ENCODE measurements at places on chromosomes 2 and 18.

- no peak for DNase-seq
These were observed 146.0 kb downstream of the FAM210A start for GRCh38 chr18:13580351-13580750.

DNA sequence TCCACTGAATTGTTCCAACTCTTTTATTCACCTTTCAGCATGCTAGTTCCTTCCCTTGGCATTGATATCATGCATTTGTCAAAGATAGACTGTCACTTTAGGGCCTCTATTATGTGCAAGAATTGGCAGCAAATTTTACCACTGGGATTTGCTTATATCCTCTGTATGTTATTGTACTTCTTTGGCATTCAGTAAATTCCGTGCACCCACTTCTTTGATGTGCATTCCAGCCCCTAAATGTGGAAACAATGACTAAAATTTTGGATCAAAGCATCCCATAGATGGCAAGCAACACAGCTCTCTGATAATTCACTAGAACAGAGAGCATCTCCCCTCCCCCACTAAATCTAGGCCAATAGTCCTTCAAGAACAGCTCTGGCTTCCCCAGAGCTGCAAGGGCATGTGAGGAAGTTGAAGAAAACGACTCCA is 399.0 kb upstream of the HNRNPA3 start:
- DNase-seq: no peak

DNA sequence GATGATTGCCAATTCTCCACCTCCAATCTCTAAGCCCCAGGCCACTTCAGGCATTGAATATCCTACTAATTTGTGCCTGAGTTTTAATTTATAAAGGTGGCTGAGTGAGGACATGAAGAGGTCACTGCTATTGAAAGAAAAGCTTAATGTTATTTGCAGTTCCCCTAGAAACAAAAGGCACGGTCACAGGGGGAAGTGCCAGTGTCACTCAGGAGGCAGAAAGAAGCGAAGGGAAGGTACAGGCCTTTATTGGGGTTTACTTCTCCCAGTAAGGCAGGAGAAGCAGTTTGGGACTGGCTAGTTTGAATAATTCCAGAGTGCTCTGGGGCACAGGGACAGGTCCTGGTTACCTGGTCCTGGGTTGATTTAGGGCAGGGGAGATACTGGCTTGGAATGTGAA is 1.7 kb upstream of the ABHD1 start:
- no peak for DNase-seq

GRCh38 chr2:196290136-196290535 is 118.8 kb upstream of the STK17B start:
- DNase-seq: no peak

DNA sequence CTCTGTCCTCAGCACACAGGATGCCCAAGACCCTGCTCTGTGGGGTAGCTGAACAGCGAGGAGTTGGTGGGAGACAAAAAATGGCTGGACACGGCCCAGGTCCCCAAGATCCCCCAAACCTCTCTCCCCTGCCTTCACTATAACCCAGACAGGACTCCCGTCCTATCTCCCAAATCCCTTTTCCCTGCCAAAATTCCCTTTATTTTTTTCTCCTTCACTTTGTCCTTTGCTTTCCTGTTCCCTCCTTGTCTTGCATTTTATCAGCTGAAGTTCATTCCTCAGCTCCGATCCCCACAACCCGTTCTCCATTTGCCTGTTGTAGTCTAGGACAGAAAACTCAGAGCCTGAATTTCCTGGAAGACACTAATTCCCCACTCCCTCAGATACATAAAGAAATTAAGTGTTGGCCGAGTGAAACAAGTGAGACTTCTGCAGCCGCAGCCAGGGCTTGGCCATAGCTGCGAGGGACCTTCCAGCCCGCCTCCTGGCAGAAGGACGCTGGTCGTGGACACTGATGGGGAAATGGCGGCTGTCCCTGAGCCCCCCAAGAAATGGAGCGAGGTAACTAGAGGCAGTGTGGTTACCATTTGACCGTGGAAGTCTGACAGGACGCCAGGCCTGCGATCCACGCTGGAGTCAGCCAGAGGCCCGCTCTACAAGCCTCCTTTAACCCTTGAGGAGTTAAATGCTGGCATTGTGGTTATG is 173.6 kb downstream of the BCL2 start:
- no peak for DNase-seq

GRCh38 chr18:29241199-29241598 is 1064.3 kb upstream of the CDH2 start:
- no peak for DNase-seq

DNA sequence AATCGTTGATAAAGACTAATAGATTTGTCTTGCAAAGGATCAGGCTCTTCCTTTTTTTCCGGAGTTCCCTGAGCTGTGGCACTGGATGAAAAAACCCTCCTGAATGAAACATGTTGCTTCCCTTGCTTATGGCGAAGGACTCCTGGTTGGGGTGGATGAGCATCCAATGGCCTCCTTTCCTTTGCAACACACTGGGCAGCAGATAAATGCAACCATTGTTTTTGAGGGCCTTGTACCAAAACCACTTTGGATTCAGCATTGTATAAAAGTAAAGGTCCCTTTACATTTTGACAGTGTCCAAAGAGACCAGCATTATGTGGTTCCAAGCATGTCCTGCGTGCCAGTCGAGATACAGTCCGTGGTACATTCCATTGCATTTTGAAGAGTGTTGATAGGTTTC is 44.7 kb downstream of the FAM210A start:
- no peak for DNase-seq

- no peak for DNase-seq
These were observed 167.3 kb downstream of the MAIP1 start for GRCh38 chr2:200122683-200123082.

GRCh38 chr18:63216516-63217311 is 102.9 kb downstream of the BCL2 start:
- no peak for DNase-seq

DNA sequence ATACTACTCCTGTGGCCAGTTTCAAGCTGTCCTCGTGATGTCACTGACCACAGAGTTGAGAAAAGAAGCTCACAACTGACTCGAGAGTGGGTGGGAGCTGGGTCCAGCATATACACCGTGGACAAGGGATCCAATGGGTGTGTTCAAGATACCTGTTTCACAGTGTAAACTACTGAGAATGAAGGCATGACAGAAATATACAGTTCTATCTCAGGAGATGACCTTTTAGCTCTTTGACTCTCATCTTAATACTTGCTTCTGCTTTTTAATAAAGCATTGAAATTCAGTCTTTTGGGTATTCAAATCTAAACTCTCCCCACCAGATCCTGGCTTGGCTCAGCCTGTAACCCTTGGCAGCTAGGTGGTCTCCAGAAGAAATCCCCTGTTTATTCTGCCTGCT is 130.1 kb downstream of the MAP2 start:
- DNase-seq: no peak

DNA sequence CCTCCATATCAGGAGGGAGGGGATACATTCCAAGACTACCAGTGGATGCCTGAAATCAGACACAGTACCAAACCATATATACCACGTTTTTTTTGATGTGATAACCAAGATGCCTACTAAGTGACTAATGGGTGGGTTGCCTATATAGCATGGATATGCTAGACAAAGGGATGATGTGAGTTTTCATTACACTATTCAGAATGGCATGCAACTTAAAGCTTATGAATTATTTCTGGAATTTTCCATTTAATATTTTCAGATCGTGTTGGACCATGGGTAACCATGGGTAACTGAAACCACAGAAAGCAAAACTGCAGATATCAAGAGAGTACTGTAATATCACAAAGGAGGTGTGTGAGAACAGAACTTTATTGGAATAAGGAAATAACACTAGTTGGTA is 39.6 kb upstream of the CRACDL start:
- no peak for DNase-seq

- no peak for DNase-seq
These were observed 23.8 kb downstream of the ADRA2B start for GRCh38 chr2:96092573-96092877.

DNA sequence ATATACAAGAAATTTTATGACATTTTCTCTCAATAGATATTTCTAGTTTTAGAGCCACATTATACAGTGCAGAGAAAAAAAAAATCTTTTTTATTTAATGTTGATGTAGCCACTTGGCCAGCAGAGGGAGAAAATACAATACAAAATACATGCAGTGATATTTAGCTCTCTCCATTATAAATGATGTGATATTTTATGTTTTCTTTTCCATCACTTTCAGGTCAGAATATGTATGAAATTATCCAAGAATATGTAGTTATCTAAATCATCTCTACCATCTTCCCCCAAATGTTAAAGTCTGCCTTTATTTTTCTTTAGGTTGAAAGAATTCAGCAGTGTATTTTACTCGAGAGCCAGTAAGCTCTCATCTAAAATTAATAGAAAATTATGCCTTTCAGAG is 533.6 kb upstream of the FSHR start:
- DNase-seq: no peak

DNA sequence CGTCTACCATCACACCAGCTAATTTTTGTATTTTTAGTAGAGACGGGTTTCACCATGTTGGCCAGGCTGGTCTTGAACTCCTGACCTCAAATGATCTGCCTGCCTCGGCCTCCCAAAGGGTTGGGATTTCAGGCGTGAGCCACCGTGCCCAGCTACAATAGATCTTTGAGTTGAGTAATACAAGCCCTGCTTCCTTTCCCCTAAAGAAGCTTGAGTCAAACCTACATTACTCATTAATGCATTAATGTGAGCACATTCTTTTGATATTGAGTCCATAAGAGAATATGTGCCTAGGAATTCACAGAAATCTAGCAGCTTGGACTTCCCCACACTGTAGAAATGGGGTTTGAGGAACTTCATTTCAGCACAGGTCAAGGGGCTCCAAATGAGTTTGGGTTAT is 39.6 kb downstream of the PSMG2 start:
- DNase-seq: no peak

DNA sequence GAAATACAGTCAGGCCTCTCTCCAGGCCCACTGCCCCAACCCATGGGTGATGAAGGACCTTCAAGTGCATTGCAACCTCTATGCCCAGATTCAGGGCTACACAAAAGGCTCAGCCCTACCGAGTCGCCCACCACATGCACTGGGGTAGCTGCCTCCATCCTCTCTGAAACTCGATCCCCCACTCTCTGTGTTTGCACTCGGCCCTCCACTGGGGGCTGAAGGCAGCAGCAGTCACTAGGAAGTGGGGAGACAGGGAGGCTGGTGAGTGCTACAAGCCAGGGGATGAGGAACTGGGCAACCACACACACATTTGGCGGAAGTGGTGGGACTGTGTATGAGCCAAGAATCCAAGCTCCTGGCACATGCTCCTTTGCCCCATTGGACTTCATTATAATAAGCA is 94.6 kb downstream of the CERS6 start:
- DNase-seq: no peak

DNA sequence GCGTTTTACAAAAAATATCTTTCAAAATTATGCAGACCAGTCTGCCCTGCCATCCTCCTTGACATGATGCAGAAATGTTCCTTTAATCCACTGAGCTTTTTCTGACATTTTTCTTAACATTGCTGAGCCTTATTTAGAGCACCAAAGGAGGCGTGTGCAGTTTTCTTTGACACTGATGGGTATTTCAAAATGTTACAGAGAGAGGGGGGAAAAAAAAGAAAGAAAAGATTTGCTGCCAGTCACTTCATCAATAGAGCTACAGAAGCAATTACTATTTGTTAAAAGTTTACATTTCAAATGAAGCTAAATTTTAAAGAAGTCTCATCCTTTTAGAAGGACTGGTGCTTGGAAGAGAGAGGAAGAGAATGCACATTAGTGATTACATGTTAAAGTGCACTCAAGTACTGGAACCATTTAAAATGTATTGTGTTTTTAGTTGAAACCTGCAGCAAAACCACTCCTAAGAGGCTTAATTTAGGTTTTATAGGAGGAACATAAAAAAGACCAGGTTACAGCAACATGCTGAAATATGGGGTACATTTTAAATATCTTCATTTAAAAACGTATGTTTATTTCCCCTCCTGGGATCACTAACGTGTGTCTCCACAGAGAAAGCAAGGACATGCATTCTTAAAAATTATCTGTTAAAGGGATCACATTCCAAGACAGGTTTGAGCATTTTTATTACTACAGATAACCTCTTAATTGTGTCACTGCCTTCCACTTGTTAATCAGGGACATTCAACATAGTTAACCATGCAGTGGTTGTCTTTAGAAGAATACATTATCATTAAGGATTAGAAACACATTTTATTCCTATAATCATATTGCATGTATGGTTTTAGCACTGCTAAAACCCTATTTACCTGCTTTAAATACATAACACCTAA is 258.4 kb downstream of the MEIS1 start:
- no peak for DNase-seq

- DNase-seq: peak; percentile 81
These were observed 8.0 kb downstream of the IRS1 start for GRCh38 chr2:226791487-226792081.

GRCh38 chr2:180520921-180521581 is 459.4 kb upstream of the UBE2E3 start:
- DNase-seq: no peak

GRCh38 chr2:107062173-107062572 is 176.2 kb upstream of the ST6GAL2 start:
- no peak for DNase-seq

DNA sequence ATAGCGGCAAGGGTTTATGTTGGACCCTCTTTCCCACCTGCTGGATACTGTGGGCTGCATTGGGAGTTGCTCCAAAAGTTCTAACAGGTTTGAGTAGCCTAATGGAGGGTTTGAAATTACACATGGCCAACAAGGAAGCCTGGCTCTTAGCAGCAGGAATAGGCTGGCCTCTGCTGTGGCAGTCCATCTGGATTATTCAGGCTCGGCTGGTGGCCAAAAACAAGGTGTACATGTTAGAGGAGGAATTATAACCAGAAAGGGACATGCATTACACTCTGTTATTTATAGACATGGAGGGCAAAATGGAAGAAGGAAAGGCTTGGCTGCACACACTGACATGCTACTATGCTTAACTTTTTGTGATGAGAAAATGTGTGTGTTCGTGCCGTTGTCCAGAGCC is 61.1 kb upstream of the NRXN1 start:
- no peak for DNase-seq

GRCh38 chr2:55616551-55617174 is 759 bp downstream of the PPP4R3B start:
- DNase-seq: no peak

DNA sequence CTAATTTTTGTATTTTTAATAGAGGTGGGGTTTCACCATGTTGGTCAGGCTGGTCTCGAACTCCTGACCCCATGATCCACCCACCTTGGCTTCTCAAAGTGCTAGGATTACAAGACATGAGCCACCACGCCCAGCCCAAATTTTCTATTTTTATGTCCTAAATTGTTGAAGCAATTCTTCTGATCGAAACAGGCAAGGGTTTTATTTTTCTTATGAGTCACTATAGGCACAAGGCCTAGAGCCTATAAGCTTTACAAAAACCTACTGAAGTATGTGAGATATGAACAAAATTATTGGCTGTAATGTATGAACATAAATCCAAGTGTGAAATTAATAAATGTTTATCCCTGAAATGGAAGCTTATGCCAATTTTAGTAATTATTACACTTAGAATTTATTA is 464.2 kb upstream of the NRP2 start:
- no peak for DNase-seq

GRCh38 chr2:63066838-63067237 is 16.2 kb downstream of the OTX1 start:
- DNase-seq: no peak

DNA sequence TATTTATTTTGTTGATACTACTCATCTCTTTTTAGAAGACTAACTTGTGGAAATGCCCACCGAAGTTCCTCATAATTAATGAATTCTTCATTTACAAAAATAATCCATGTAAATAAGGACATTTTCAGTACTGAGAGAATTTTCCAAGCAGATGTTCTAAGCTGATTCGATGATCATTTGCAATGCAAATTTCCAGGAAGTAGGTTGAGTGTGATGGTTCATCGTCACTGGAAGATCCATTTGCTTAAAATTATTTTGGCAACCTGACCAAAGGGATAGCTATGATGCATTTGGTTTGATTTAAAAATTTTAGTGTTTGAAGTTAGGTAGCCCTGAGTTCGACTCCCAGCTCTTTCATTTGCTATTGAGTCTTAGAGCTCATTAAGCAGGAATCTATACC is 257.3 kb upstream of the RASGRP3 start:
- no peak for DNase-seq
